MCF 10A (cell line): ENCODE measurements at places on chromosomes 11 and 22. TPM values are rescaled to one million over a fixed set of nuclear protein-coding genes. Genes with fewer than 3 reads are reported as not detected.

Gene OR4D10
- total RNA-seq = not detected in 2 replicates

GRCh38 chr22:42922374-42923191, 65.5 kb upstream of the ARFGAP3 start:
- no peak for DNase-seq

Gene SMTNL1
- total RNA-seq = not detected in 2 replicates

- DNase-seq = no peak
These were observed 151.7 kb downstream of the STK33 start for GRCh38 chr11:8442301-8442700.

Gene NXPE2
- not detected in 2 replicates for total RNA-seq
